Central memory CD4-positive, alpha-beta T cell (primary cell): ENCODE measurements at places on chromosomes 3 and 15.
A peak's percentile ranks its signal among the peaks of the same experiment; 100 is the strongest.

- DNase-seq: no peak
These were observed 96.6 kb downstream of the EFL1 start for GRCh38 chr15:82165948-82166376.

GRCh38 chr3:114450008-114450596 lies 156.3 kb downstream of the TIGIT start:
- no peak for DNase-seq

GRCh38 chr15:57118013-57118799 lies 199.8 kb downstream of the TCF12 start:
- DNase-seq: no peak

- no peak for DNase-seq
These were observed 36.0 kb downstream of the RFTN1 start for GRCh38 chr3:16477521-16477920.

GRCh38 chr3:110816008-110816407 lies 255.6 kb upstream of the NECTIN3 start:
- DNase-seq: no peak

- no peak for DNase-seq
These were observed 260.5 kb downstream of the SCAPER start for GRCh38 chr15:76644646-76645045.

GRCh38 chr3:178560759-178561158 lies 24.5 kb downstream of the KCNMB2 start:
- no peak for DNase-seq

- no peak for DNase-seq
These were observed 36.7 kb downstream of the DAZL start for GRCh38 chr3:16568532-16568931.

DNA sequence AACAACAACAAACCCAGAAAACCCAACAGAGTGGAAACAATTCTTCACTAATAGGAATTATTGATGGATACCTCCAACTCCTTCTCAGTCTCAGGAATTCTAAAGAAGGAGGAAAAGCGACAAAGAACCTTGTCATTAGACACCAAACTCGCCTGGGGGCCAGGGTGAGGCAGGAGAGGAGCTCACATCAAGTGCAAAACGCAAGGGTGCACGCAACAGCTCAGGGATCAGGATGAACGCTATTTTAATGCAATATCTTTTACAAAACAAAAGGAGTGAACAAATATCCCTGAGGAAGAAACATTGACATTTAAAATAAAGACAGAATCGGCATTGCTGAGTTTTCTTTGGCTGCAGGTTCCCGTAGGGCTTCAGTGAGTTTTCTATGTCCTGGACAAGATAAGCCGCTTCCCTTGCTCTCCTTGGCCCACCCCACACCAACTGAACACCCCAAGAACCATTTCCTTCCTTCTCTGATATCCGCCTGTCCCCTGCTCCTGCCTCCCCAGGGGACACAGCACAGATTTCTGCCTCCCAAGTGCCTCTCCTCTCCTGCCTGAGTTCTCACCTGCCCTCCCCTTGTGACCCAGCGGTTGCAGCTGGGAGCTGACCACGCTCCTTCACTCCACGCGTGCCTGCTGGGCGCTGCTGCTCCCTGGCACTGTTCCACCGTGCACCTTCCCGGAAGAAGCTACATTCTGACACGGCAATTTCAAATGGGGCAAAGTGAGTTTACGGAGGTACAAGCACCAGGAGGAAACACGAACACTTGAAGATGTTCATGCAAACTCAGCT lies 63.0 kb downstream of the ATP10A start:
- no peak for DNase-seq

DNA sequence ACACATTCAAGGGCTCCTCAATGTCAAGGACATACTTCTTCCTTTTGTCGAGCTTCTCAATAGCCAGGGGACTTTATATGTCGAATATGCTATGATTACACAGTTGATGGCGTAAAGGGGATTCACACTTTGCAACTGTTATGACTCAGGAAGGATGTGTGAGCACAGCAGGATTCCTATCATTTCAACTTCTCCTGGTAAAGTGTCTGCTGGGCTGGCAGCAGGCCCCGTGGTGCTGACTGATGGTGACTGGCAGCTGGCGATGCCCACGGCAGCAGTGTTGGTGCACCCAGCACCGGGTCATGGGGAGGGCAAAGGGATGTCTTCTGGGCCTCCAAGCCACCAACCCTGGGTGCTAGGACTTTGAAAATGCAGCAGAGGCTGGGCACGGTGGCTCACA lies 44.8 kb upstream of the GNB5 start:
- DNase-seq: no peak

GRCh38 chr3:58048301-58048700 lies 40.1 kb downstream of the FLNB start:
- DNase-seq: no peak

DNA sequence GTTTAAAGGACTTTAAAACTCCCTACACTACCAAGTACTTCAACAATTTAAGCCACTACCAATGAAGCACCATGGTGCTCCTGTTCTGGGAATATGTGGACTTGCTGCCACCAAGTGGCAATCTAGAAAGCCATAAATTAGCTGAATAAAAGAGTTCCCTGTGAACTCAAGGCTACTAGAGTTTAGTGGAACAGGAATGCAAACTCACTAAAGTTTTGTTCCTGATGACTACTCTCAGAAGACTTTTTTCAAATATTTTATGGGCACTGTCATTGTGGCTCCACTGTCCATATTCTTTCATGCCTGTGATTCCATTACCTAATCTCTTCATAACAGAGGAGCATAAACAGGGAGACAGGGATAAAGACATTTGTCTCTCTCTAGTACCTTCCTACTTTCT lies 63.9 kb downstream of the TMCC1 start:
- peak; percentile 10 for DNase-seq

- DNase-seq: no peak
These were observed 88.7 kb downstream of the ANKRD28 start for GRCh38 chr3:15708882-15709677.

- DNase-seq: no peak
These were observed 183.4 kb downstream of the KLF13 start for GRCh38 chr15:31510057-31510456.

- DNase-seq: no peak
These were observed 326.0 kb upstream of the SGO1 start for GRCh38 chr3:20511863-20512505.

- DNase-seq: peak; percentile 35
These were observed 1.4 kb downstream of the SETD5 start for GRCh38 chr3:9398700-9399336.

- no peak for DNase-seq
These were observed 364.7 kb upstream of the TGFBR2 start for GRCh38 chr3:30241721-30242120.

- no peak for DNase-seq
These were observed 95.3 kb downstream of the DAPK2 start for GRCh38 chr15:63950911-63951481.

GRCh38 chr3:2958551-2958950 lies 151.6 kb downstream of the IL5RA start:
- DNase-seq: no peak

DNA sequence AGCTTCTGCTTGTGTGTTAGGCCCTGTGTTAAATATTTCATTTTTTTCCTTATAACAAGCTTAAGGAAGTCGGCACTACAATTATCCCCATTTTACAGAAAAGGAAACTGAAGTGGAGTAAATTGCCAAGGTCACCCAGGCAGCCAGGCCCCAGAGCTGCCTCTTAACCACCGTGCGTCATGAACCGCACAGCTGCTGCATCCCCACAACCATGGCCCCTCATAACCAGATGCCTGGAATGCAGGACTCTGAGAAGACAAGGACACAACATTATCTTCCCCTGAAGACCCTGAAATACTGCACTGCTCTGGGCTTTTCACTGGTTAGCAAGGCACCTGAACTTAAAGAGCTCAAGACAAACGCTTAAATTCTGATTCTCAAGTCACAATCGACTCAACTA lies 14.6 kb downstream of the LRIG1 start:
- DNase-seq: no peak

- DNase-seq: no peak
These were observed 10.7 kb downstream of the TRAIP start for GRCh38 chr3:49845694-49846093.

GRCh38 chr15:59292442-59293151 lies 80.1 kb downstream of the MYO1E start:
- DNase-seq: no peak

DNA sequence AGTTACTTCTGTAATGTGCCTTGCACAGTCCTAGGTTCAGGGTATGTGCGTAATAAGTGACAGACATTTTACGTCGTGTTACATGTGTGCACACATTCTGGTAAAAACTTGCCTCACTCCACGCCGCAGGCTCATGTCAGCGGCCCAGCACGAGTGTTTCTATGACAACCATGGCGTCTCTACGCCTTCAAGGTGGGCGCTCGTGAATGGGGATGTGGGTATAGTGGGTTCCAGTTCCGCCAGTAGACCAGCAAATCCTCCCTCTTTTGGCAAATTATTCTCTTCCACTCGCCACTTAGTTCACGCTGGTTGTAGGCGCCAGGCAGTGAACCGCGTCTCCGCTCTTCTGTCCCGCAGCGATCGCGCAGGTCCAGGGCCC lies 40.3 kb downstream of the CHST14 start:
- peak; percentile 6 for DNase-seq

DNA sequence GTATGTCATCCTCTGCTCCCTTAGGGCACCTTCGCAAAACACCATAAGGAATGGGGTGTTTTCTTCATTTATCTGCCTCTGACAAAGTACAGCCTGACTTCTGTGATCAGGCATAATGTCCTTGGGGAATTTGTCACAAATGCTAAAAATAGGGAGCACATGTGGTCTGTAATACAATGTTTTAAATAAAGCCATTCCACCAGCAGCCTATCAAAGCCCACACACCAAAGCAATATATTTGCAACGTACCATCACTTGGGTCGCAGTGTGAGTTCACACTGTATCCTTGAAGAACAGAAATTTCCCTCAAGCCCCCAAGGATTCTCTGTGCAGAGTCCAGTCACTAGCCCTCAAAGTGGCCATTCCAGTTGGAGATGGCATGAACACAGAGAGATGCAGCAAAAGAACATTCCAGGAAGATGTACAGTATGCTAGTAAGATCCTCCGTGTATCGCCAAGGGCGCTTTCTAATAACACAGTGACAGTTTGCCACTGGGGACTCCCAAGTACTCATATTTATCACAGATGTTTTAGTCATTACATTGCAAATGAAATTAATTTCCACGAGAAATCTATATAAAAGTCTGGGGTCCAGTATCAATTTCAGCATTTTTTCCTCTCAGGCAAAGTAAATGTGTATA lies 246.7 kb downstream of the MCTP2 start:
- DNase-seq: no peak

DNA sequence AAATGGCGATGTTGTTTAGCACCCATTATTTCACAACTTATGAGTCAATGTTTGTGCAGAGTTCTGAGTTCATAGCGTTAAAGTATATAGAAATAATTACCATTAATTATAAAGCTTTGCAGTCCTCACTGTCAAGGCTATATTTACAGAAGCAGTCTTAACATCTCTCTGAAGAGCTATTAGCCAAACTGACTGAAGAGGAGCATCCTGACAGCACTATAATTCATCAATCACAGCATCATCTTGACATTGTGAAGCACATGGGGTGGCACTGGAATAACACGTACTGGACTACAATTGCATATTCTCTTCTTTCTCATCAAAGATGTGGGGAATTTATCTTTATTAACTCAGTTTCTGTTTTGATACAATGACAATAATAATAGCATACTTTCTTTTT lies 260.6 kb upstream of the MME start:
- DNase-seq: no peak

DNA sequence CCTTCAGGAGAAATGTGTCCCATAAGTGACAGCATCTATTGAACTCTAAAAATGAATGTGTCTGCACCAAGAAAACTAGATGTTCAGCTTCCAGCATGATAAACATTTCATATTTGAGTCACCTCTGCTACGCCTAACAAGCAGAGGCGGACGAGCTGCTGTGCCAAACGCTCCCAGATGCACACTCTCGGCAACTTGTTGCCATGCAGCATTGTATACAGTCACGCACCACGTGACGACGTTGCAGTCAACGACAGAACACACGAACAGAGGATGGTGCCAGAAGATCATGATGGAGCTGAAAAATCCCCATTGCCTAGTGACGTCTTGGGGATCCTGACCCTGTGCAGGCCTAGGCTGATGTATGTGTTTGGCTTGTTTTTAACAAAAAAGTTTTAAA lies 137.5 kb downstream of the XXYLT1 start:
- peak; percentile 39 for DNase-seq

DNA sequence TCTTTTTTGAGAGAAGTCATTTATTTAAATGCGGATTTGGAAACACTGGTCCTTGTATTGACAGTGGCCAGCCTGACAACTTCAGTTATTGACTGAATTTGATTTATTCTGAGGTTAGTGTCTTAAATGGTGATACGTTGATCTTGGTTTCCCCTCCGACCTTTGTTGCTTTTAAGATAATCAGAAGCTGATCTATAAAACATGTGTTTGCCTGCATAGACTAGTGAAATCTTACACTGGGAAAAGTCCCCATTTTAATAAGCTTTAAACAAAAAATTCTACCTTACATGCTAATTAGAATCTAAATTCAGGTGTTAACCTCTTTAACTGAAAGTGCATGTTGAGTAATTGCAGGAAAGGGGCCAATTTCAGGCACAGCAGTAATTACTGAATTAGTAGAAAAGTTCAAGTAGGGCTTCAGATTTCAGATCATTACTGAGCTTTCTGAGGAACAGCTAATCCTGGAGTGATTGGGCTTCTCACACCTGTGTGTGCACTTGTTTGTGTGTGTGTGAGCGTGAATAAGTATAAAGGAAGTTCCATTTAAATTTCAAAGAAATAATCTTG lies 221.4 kb downstream of the SOX2 start:
- DNase-seq: no peak

- no peak for DNase-seq
These were observed 12.4 kb downstream of the MYO1E start for GRCh38 chr15:59360305-59360704.

DNA sequence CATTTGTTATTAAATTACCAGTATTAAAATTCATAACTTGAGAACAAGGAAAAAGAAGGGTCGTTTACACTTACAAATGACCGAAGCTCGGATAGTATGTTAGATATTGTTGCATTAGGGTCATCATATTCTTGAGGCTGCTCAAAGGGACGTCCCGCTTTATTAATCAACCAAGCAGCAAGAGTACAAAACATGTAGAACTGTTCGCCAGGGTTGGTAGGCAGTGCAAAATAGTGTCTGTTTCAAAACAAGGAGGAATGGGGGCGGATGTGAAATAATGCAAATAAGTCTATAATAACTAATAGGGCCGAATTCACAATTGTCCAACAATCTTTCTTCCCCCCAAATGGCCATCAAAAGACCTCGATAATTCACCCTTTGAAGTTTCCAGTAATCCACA lies 2.9 kb downstream of the IFT57 start:
- no peak for DNase-seq

DNA sequence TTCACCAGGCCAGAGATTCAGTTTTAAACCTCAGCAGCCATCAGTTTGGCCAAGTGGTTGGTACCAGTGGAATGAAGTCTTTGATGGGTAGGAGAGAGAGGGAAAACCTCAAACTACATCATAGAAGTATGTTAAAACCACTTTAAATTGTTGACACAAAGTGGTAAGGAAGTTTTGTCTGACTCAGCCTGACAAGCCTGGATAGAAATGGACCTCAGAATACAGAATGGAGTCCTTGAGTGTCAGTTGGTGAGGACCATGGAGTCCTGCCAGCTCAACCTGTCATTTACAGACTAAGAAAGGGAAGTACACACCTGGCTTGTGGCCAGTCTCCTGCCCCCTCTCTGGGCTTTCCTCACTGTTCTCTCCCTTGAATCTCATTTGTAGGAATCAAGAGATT lies 12.1 kb downstream of the EAF1 start:
- DNase-seq: no peak

GRCh38 chr3:52248165-52248541 lies 2.6 kb downstream of the PPM1M start:
- DNase-seq: no peak
